ENCODE measurements at places on chromosomes 7 and 10.

- DNase-seq, result no peak
Observed at GRCh38 chr10:97888641-97889262, 39.1 kb downstream of the GOLGA7B start.

GRCh38 chr7:140989068-140989467, 25.7 kb downstream of the MRPS33 start:
- no peak for DNase-seq

DNA sequence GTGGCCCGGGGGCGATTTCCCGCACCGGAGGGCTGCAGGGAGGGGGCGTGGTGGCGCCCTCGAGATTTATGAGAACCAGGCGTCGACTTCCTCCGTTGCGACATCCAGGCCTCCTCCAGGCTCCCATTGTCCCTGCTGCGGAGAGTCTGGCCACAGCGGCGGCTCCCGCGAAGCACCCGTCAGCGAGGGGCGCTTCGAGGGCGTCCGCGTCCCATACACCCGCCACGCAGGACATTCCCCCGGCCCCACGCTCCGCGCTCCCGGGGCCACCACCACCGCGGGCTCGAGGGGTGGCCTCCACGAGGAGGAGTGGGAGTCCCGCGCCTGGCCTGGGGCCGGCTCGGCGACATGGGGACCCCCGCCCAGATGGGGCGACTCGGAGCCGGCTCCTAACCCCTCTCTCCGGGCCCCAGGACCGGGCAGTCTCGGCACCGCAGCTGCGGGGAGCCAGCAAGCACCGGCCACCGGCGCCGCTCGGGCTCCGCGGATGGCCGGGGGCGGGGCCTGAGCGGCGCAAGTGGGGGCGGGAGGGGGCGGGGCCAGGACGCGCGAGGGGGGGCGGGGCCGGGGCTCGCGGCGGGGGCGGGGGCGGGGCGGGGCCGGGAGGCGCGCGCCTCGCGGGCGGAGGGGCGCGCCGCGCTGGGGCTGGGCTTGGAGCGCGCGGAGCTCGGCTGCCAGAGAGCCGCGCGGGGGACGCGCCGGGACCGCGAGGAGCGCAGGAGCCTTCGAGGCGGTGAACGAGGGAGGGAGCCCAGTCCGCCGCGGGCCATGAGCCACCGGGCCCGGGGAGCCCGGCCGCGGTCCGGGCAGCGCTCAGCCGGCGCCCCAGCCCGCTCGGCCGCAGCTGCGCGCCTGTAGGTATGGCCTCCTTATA, at the start of gene SH2B2:
SH2B2 (plus strand) TSS at position 632 of the 874 bp plus-strand sequence. CDS start 13,683 bp downstream, outside the sequence.
- DNase-seq, result no peak

- DNase-seq, result no peak
Observed at GRCh38 chr7:136687693-136688322, 180.6 kb upstream of the CHRM2 start.

GRCh38 chr10:97667463-97667862, 19.6 kb downstream of the AVPI1 start:
- DNase-seq, result no peak

GRCh38 chr7:77813180-77813579, 14.6 kb downstream of the PHTF2 start:
- no peak for DNase-seq

DNA sequence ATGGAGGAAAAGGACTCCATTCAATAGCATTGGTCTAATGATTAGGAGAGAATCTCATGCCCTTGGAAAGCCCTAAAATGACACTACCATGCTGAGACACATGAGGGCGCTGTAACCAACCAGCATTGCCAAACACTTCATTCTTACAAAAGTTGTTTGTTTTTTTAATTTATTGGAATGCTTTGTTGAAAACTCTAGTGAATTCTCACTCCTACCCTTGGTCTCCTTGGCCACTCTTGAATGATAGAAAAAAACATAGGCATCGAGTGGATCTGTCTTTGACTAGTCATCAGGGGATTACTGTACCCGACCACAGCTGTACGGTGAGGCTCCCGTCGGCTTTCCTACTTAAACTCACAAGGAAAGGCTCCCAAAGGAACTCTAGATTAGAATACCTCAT, 29.3 kb upstream of the ADD3 start:
- DNase-seq, result peak; percentile 18

GRCh38 chr7:115230882-115231571, 309.1 kb downstream of the MDFIC start:
- DNase-seq, result no peak

DNA sequence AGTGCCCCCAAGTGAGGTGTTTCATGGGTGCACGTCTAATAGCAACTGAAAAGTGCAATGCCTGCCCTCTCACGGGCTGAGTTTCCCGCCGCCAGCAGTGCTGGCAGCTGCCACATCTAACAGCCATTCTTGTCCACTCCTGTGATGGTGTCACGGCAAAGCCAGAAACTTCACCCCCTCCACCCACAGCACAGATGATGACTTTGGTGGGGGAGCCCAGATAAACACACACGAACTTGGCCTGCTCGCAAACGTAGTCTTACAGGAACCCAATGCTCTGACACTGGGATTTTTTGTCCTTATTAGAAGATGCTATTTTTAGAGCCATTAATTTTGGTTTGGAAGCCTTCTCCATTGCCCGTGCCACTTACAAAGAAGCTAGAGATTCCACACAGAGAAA, 26.7 kb downstream of the CPXM2 start:
- no peak for DNase-seq

GRCh38 chr10:11045995-11046775, 28.5 kb downstream of the CELF2 start:
- no peak for DNase-seq

DNA sequence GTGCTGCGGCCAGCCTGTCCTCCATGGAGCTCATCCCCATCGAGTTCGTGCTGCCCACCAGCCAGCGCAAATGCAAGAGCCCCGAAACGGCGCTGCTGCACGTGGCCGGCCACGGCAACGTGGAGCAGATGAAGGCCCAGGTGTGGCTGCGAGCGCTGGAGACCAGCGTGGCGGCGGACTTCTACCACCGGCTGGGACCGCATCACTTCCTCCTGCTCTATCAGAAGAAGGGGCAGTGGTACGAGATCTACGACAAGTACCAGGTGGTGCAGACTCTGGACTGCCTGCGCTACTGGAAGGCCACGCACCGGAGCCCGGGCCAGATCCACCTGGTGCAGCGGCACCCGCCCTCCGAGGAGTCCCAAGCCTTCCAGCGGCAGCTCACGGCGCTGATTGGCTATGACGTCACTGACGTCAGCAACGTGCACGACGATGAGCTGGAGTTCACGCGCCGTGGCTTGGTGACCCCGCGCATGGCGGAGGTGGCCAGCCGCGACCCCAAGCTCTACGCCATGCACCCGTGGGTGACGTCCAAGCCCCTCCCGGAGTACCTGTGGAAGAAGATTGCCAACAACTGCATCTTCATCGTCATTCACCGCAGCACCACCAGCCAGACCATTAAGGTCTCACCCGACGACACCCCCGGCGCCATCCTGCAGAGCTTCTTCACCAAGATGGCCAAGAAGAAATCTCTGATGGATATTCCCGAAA, 2.7 kb downstream of the PIK3CG start:
- no peak for DNase-seq

- DNase-seq, result no peak
Observed at GRCh38 chr10:122445469-122445868, 9.0 kb upstream of the ARMS2 start.

GRCh38 chr10:61752111-61753011, 89.6 kb downstream of the CABCOCO1 start:
- DNase-seq, result no peak

DNA sequence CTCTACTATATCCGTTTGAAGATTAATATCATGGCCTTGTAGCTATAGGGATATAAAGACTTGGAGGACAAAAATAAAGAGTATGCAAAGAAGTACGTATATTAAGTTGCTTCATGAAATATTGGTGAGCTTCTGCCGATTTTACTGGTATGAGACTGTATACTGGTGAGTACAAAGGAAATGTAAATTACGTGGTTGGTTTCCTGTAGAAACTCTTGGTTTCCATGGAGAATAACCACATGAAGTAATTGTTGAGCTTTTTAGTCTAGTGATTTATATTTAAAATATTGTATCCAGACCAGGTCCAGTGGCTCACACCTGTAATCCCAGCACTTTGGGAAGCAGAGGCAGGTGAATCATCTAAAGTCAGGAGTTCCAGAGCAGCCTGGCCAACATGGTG, 32.2 kb upstream of the GLI3 start:
- DNase-seq, result no peak

GRCh38 chr10:97494863-97495506, 3.2 kb downstream of the MMS19 start:
- DNase-seq, result no peak

- no peak for DNase-seq
Observed at GRCh38 chr7:44063894-44064651, 1.3 kb downstream of the PGAM2 start.

DNA sequence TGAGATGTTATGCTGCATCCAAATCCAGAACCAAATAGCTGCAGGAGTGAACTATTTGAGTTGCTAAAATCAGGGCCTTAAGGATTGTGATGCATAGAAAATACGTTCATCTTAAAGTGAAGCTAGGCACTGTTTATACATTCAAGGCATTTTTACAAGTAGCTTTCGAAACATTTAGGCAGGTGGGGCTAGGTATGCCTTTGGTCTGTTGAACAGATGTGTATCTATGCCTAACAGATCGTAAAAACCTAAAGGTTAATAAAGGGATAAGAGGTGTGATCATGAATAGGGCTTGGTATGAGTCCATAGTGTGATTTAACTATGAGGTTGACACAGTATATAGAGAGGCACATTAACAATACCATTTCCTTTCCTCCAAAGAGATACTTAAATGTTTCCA, 262.5 kb downstream of the SEMA3D start:
- no peak for DNase-seq

DNA sequence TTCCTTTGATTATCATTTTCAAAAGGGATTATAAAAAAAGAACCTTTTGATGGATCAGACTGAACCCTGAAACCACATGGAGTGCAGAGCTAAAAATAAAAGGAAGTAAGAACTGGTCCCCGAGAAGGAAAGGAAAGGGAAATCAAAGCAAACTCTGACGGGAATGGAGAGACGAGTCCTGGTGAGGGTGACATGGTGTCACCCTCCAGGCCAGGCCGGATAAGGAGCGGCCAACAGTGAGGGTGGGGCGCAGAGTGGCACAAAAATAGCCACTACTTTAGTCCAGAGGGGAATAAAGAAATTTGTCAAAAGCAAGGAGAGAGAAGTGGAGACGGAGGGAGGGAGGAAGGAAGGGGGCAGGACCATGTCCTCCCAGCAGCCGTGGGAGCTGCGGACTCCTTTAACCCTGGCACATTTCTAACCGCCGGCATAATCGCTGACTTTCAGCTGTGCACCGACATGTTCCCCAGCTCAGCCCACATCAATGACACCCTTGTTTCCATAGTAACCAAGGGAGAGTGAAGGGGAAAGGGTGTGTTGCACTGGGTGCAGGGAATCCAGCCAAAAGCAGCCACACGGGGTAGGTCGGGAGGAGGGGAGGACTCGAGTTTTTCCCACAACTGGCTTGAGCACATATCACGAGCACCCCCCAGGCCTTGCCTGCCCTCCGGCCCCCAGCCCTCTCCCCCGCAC, 29.7 kb downstream of the TRIM8 start:
- DNase-seq, result peak; percentile 45

- DNase-seq, result no peak
Observed at GRCh38 chr7:34401776-34402175, 256.2 kb upstream of the NPSR1 start.

- no peak for DNase-seq
Observed at GRCh38 chr10:26441491-26442214, 3.5 kb downstream of the APBB1IP start.

DNA sequence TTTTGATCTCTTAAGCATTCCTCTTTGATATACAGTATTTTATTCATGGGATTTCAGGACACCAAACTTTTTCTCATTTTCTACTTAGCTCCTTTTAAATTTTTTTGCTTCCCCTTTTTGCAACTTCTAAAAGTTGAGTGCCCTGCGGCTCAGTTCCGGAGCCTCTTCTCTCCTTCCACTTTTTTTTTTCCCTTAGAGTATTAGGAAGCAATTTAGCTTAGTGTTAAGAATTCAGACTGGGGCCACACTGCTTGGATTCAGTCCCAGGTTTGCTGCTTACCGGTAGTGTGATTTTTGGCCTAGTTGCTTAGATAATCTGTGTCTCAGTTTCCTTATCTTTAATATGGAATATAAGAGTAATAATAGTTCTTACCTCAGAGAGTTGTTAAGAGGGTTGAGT, 3.4 kb downstream of the STAM start:
- no peak for DNase-seq

DNA sequence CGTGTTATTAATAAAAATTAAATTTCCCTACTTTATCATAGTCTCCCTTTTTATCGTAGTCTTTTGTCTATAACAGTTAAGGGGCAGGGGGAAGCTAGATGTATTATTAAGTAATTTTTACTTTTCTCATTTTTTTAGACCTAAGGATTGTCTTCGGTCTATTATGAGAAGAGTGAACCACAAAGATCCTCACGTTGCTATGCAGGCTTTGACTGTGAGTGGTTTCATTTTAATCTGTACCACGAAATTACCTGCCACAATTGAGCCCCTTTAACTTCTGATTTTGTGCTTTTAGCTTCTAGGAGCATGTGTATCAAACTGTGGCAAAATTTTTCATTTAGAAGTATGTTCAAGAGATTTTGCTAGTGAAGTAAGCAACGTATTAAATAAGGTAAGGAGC, 40.6 kb downstream of the STAM start:
- no peak for DNase-seq

DNA sequence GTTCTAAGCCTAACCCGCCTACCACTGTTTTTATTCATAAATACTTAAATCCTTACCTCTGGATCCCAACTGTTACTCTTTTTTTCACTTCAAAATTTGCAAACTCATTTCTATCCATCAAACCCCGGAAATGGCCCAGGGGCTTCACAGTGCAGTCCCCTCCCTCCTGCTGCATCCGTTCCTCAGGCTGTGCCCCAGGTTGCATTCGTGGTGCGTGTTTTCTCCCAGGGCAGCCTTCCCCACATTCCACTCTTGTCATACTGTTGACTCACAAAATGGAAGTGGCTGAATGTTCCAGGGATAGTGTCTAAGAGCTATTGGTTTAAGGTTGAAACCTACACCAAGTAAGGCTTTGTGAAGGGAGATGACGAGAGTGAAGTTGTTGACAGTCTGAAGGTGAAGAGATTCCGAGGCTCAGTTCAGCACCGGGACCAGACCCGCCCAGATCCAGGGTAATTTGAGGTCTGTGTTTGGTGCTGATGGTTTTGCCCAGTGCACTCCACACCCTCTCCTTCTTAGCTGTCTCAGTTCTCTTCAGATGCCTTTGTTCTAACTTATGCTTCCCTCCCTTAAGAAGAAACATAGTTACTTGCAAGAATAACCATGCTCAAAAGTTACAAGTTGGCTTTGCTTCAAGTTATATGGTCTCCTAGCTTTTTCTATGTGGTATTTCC, 7.7 kb downstream of the INSIG1 start:
- DNase-seq, result no peak

DNA sequence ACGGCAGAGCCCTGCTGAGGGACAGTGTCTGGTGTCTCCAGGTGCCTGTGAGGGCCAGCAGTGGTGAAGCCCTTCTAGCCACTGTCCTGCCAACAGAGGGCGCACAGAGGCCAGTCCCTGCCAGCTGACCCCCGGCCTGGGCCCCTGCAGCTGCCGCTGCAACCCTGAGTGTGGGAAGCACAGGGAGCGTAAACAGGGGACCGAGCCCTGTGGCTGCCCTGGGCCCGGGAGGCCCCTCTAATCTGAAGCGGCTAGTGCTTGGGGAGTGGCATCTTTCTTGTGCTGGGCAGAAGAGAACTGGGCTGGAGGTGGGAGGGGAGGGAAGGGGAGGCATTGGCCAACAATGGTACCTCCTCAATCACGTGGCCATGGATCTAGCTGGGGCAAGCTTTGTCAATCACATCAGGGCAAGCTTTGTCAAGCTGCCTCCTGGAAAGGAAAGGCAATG, 34.6 kb downstream of the TRIM8 start:
- DNase-seq, result no peak

GRCh38 chr7:1610678-1611302, 41.0 kb upstream of the PSMG3 start:
- no peak for DNase-seq

- no peak for DNase-seq
Observed at GRCh38 chr10:75280236-75280635, 44.5 kb upstream of the COMTD1 start.

Measured in stimulated activated CD8-positive, alpha-beta memory T cell treated with anti-CD3 and anti-CD28 coated beads, Interleukin-15, amount 100 ng/mL, for 48 hours (primary cell).